Stimulated activated CD4-positive, alpha-beta T cell treated with anti-CD3 and anti-CD28 coated beads, Interleukin-15, amount 100 ng/mL, for 1 hour (primary cell): ENCODE measurements at places on chromosomes 7 and 10.

DNA sequence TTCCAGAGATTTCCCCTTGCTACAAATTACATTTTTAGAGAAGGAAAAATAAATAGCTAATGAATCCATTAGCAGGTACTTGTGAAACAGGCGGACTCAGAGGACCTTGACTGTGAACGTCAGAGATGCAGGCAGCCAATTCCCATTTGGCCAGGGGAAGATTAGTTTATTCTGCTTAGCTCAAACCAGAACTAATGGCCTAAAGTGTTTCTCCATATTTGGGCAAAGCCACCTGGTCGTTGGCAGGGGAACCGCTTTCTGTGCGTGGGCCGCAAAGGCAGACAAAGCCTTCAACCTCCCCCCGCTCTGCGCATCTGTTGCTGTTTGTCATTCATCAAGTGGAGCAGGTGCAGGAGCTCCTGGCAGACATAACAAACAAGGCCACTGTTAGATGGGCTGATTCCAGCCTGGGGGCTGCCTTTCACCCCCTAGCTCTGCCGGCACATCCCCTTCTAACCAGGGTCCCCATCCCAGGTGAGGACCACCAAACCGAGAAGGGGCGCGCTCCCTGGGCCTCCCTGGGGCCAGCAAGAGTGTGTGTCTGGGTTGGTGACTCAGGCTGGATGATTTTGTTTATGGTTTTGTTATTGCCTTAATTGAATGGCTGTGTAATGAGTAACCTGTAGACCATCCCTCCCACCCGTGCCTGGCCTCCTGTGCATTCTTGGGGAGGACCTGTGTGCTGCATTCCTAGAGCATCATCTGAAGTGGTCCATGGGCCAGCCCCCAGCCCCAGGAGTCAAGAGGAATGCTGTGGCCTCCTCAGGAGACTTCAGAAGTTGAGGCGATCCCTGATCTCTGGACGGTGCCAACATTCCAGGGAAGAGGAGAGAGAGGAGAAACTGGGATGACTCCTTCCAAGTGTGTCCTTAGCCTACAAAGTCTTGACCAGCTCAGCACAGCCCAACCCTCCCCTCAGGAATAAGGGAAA is 14.5 kb upstream of the CPA1 start:
- no peak for DNase-seq

DNA sequence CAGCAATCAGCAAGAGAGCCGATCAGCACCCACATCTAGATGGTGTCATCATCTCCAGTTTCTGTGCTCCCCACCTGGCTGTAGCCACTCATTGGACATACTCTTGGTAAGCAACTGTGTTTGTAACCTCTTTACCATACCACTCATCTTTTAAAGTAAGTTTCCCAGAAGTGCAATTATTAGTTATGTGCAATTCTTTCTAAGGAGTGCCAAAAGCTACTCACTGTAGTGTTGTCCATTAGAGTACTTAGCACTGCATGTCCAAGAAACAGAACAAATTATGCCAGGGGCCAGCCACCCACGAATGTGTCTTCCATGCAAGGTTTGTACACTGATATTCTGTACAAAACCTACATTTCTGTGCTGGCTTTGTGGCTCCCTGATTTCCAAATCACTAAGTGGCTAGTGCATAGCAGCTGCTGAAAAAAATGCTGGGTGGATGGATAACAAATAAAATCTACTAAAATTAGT is 131.9 kb downstream of the SRPK2 start:
- no peak for DNase-seq

DNA sequence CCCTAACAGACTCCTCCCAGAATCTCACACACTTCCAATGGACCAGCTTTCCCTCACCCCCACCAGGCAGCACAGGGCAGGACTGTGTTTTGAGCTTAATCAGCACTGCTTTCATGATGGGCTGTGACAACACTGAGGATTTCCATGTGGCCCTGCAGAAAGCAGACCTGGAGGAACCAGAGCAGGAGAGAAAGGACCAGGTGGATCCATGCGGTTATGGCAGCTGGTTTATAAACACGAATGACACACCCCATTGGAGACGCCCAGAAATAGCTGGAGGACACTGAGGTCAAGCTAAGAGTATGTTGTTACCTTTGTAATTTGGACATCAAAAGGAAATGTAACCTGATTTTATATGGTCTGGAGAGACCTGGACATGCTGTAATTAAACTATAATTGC is 31.7 kb upstream of the HERPUD2 start:
- DNase-seq, result no peak

DNA sequence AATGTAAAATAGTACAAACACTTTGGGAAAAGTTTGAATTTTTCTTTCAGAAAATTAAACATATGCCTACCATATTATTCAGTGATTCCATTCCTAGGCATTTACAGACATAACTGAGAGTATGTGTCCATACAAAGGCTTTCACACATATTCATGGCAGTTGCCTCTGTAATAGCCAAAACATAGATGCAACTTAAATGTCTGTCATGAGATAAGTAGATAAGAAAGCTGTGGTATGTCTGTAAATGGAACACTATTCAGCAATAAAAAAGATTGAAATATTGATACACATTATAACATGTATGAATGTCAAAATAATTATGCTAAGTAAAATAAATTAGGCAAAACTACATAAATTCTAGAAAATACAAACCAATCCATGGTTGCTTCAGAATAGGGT is 964.5 kb upstream of the MBL2 start:
- DNase-seq, result no peak

DNA sequence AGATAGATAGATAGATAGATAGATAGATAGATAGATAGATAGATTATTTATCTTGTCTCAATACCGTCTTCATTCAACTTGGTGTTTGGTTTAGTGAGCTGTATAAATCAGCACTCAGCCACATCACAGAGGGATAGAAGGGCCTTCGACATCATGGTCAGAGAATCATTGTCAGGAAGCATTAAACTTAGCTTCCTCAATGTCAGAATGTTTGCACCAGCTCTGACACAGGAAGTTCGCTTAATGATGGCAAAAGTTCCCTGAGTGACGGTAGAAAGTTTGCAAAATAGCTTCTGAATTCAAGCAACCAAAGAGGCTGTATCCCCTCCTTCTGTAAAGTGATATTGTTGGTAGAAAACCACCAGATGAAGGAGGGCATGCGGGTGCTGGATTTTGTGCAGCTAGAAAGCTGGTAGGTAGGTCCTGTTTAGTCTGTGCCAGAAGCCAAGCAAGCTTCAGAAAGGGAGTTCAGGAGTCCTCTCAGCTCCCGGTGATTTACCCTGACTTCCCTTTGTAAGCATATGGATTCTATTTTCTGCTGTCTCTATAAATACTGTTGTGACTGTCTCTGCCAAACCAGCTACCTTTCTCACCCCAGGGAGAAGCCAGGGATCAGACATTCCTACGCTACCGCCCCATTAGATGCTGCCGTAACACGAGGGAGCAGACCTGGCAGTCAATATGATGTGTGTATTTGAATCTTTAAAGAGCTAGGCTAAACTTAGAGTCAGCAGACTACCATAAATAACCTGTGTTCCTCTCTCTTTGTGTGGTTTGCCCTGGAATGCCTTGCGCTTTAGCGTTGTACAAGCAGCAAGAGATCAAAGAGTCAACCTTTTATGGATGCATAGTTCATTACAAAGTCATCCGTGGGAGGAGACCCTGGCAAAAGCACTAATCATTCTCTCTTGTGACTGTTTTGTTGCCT is 200.5 kb upstream of the KIAA1217 start:
- no peak for DNase-seq

GRCh38 chr10:95758351-95759025 is 2.5 kb downstream of the ENTPD1 start:
- no peak for DNase-seq

DNA sequence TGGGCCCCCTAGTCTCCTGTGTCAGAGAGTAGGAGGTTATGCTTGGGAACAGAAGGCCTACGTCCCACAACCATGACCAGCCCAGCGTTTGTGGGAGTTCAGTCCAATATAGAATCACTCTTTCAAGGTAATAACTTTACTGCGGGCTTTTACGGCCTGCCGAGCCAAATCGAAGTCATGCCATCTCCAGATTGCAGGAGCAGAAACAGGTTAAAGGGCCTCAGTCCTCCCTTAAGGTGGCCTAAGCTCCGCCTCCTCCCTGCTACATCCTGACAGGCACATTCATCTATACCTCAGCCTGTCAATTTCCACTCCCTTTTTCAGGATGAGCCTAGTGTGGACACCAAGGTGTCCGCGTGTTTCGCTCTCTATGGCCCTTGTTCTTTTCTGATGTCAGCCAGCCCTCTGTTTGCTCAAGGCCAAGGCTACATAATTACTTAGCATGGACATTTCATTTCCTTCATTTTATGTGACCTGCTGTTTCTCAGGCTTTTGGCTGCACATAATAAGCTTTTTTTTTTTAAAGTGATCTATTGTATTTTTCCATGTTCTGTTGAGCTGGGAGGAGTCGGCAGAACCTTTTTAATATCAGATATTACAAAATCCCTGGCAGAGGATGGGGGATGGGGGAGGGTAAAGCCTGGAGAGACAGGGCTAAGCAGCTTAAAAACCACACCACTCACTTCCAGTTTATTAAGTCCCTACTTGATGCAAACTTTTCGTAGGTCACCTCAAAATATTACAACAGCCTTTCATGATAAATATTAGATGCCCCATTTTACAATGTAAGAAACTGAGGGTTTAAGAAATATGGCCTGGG is 84.6 kb downstream of the CACNB2 start:
- no peak for DNase-seq

DNA sequence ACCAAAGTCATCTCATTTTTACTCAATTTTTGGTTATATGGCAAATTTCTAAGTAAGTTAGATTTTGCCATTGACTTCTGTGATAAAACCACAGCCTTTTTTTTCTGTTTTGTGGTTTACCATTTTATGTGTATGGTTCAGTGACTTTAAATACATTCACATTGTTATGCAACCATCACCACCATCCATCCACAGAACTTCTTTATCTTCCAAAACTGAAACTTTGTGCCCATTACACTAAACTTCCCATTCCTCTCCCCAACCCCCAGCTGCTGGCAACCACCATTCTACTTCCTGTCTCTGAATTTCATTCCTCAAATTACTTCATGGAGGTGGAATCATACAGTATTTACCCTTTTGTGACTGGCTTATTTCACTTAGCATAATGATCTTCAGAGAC is 280.4 kb upstream of the TCERG1L start:
- DNase-seq, result no peak

GRCh38 chr7:116195451-116195850 is 14.9 kb upstream of the TES start:
- DNase-seq, result no peak

- no peak for DNase-seq
Observed at GRCh38 chr7:40220421-40220911, 85.7 kb downstream of the SUGCT start.

DNA sequence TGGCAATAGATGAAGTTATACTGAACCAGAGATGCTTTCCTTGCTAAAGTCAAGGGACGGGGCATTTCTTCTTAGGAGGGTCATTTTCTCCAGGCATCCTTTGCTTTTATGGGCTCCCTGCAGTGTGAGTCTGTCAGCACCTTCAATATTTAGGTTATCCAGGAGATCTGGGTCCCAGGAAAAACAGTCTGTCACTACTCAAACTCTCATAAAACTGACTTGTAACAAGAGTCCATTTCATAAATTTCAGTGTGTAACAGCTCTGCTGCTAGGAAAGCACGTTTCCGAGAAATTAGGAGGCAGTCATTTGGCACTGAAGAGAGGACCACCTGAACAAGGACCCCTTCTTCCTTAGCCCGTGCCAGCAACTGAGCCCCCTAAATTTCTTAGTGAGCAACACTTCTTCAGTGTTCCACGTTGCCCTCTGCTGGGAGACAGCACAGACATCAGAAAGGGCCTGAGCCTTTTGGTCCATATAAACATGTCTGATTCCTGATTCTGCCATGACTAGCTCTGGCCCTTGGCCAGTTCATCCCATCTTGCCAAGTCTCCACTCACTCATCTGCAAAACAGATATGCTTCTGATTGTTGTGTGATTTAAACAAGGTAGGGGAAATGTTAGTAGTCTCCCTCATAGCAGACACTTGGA is 7.2 kb downstream of the GCC1 start:
- no peak for DNase-seq

- no peak for DNase-seq
Observed at GRCh38 chr10:11409357-11409756, 202.1 kb downstream of the USP6NL start.

GRCh38 chr10:4902571-4903011 is 60.6 kb upstream of the AKR1C1 start:
- DNase-seq, result peak; percentile 3

- DNase-seq, result no peak
Observed at GRCh38 chr7:51138123-51139085, 178.2 kb downstream of the COBL start.

GRCh38 chr10:44984671-44985101 is 6.1 kb upstream of the DEPP1 start:
- no peak for DNase-seq

DNA sequence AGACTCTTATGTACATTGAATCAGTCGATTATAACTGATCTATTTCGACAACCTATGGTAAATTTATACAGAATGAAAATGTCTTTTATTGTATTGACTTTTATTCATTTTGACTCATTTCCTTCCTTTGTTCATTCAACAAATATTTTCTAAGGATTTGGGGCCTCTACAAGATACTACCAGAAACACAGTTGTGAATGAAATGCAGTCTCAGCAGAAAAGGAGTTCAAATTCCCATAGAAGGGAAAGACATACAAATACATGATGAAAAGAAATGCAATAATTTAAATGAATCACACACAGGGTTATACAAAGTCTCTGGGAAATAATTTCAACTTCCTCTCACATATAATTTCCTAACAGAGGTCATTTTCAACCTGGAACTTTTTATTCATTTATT is 134.0 kb upstream of the SEMA3A start:
- no peak for DNase-seq

GRCh38 chr7:81986723-81987470 is 217.1 kb upstream of the HGF start:
- no peak for DNase-seq

GRCh38 chr7:106621393-106622132 is 39.4 kb downstream of the CCDC71L start:
- DNase-seq, result no peak

- DNase-seq, result no peak
Observed at GRCh38 chr10:70690589-70690988, 18.3 kb downstream of the ADAMTS14 start.

DNA sequence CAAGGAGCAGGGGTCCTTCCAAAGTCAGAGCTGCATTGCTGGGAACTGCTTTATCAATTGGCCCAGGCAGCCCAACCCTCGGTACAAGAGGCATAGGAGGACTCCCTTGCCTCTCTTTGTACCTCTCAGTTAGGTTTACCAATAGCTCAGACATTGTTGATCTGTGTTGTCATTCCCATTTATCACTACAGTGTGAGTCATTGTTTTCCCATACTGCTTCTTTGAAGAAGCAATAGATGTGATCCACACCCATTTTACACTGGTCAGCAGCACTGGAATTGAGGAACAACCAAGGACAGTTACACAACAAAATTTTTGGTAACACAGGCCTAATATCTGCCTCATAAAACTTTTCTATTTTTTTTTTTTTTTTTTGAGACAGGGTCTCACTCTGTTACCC is 307.2 kb downstream of the SNX13 start:
- DNase-seq, result no peak

DNA sequence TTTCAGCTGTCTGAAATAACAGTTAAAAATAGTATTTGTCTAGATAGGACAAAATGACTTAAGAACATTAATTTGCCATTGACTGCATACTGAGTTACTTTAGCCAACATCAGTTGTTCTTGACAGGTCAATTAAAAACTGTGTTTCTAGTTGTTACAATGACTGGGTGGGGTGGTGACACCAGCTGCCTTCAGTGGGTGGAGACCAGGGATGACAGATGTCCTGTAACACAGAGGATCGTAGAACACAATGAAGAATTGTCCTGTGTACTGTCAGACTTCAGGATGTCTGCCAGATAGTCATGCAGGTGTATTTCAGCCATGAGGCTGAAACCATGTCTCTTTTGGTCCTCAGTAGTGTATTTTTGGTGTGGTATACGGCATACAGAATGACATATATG is 24.4 kb downstream of the TRUB1 start:
- no peak for DNase-seq

GRCh38 chr7:28052933-28053332 is 127.7 kb downstream of the JAZF1 start:
- no peak for DNase-seq
